ENCODE measurements at places on chromosomes 7 and 10. TPM values are rescaled to one million over a fixed set of nuclear protein-coding genes. Genes with fewer than 3 reads are reported as not detected.

DNA sequence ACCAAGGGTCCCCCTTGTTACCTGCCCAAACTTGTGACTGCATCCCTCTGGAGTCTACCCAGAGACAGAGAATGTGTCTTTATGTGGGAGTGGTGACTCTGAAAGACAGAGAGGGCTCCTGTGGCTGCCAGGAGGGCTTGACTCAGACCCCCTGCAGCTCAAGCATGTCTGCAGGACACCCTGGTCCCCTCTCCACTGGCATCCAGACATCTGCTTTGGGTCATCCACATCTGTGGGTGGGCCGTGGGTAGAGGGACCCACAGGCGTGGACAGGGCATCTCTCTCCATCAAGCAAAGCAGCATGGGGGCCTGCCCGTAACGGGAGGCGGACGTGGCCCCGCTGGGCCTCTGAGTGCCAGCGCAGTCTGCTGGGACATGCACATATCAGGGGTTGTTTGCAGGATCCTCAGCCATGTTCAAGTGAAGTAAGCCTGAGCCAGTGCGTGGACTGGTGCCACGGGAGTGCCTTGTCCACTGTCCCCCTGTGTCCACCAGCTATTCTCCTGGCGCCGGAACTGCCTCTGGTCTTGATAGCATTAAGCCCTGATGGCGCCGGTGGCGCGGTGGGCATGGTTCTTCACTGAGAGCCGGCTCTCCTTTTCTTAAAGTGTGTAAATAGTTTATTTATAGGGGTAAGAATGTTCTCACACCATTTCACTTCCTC lies 19.4 kb upstream of the SH2D4B start:
- peak; percentile 79 for DNase-seq

DNA sequence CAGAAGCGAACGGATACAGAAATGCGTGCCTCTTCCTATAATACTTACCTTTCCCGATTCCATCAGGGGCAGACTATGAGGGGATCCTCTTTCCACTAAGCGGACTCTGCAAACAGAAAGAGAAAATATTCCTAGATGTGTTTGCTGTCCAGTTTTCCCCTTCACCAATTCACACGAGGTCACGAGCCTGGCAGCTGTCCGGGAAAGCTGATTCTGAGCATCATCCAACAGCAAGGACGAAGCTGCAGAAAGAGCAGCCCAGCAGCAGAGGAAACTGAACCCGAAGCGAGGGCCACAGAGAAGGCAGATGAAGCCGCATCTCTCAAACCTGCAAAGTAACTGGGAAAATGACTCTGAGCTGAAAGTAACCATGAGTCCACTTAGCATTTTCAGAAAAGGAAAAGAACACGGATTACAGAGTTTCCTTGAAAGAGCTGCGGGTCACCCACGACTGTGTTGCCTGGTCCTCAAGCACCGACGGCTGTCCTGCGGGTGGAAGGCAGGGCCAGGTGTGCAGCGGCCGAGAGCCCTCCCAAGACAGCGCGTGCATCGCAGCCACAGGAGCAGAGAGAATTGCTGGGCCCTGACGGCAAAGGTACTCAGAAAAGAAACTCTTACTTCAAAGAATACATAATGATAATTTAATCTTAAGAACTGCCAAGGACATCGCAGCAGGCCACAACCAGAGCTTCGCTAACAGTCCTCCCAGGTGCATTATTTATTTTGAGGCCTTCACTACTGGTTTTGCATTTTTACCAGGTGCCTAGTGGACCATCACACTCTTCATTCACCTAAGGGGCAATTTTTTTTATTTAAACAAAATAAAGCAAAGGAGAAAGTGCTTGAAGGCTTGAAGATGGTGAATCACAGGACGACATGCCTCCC lies 153.3 kb downstream of the ZMYND11 start:
- no peak for DNase-seq

GRCh38 chr10:42367532-42368230 lies 270.7 kb downstream of the ZNF33B start:
- DNase-seq, result peak; percentile 92

DNA sequence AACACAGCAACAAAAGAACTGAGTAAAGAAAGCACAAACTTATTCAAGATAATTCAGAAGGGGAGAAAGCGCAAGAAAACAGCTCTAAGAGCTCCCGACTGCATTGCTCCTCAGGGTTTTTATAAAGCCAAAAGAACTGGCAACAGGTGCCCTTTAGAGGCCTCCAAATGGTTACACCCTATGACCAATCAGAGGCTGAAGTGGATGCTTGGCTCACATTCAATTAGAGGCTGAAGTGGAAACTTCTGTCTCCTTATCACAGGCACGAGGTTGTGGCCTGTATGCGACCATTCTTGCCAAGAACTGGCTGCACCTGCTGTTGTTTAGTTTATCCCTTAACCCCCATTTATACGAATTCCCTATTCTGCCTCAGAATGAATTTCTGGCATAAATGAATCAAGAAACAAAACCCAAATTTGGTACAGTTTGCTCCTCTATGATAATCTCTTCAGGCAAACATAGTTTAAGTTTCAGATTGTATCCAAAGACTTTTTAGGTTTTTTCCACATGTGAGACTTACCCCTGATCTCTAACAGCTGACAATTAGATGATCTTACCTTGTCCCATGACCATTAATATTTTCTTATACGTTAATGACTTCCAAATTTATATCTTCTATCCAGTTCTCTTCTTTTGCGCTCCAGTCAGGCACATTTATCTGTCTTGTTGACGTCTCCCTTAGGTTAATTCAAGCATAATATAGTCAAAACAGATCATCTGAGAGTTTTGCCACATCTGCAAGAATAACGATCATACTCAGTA lies 504.8 kb downstream of the NXPH1 start:
- DNase-seq, result no peak

The CYP3A7 gene
- total RNA-seq, result not detected

The BEND7 gene
- total RNA-seq, result 21.7 TPM

The BBS9 gene
- total RNA-seq, result 13.9 TPM

Data from posterior vena cava (tissue), 2 donors.